ENCODE measurements at places on chromosomes 3 and 15.

GRCh38 chr15:70870051-70870450 is 16.1 kb upstream of the LARP6 start:
- DNase-seq = no peak

- no peak for DNase-seq
Observed at GRCh38 chr3:151351219-151351618, 21.9 kb upstream of the P2RY13 start.

GRCh38 chr3:189001559-189001958 is 170.2 kb upstream of the TPRG1 start:
- DNase-seq = no peak

DNA sequence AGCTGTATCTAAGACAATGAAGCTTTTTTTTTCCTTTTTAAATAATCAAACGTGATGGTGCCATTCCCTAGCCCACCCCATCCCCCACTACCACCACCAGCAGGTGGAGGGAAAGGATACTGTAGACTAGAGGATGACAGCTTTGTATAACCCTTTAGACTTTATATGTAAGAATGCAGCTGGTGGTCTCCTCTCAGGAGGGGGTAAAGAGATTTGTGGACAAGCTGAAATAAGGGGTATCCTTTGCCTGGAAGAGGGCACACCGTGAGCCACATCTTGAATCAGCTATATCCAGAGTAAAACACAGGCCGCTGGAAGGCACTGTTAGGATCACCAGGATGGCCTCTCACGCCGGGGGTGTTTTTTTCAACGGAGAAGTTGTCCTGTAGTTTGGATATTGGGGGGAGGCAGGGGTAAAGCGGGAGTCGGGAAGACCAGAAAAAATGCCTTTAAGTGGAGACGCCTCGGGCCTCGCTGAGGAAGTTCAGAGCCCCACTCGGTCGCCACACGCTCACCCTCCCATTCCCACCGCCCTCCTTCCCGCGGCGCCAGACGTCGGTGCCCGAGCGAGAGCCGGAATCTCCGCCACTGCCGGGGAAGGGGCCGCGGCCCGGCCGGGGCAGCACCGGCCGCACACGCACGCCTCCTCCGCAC is 986 bp downstream of the KPNA4 start:
- DNase-seq = no peak

DNA sequence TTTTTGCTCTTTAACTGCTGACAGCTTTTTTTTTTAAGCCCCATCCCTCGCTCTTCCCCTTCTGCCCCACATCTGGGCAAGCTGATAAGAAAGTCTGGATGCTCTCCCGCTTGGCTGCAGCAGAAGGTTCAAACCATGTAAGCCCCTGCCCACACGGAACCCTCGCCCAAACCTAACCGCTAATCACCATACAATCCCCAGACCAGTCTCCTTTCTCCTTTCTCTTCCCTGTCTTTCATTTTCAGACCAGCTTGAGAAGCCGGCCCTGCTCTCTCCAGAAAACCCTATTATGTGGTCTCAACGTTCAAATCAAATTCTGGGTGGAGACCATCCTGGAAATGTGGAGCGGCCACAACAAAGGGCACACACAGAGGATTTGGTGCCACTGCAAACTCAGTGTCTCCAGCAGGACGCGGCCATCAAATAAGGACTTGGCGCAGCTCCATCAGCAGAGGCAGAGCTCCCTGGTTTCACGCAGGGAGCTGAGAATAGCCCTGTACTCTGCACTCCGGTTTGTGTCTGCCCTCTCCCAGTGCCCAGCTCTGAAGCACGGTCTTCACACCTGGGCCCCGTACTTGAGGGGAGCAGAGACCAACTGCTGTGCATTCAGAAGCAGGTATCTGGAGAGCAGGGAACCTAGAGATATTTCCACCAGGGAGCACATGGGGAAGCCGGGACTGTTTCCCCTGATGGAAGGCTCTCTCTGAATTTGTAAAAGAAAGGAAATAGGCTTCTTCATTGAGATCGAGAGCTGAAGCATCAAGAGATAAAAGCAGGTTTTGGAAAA is 92.6 kb downstream of the XXYLT1 start:
- DNase-seq = no peak

GRCh38 chr3:125300416-125300815 is 74.7 kb downstream of the ZNF148 start:
- no peak for DNase-seq

DNA sequence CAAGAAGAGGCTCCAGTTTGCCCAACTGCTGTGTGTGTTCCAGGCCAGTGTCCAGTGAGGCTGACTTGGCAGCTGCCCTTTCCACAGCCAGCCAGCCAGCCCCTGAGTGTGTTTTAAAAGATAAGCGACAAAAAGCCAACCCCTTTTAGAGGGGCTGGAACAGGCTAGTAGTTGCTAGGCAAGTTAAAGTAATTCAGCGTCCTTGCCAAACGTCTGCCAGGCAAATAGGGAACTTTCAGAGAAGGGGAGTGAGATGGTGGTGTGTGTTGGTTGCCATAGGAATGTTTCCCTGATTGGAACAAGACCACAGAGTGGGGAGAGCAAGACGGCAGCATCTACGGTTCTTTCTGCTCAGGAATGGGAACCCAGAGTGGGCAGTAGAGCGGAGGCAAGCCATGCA is 86.3 kb downstream of the TMEM108 start:
- no peak for DNase-seq

- no peak for DNase-seq
Observed at GRCh38 chr15:94231723-94232468, 535 bp downstream of the MCTP2 start.

- no peak for DNase-seq
Observed at GRCh38 chr15:82950295-82950694, 2.2 kb downstream of the HOMER2 start.

GRCh38 chr15:29141308-29142128 is 128.1 kb downstream of the NSMCE3 start:
- no peak for DNase-seq

- DNase-seq = no peak
Observed at GRCh38 chr3:172275586-172275985, 172.7 kb downstream of the GHSR start.

- no peak for DNase-seq
Observed at GRCh38 chr15:51022206-51022605, 72.5 kb downstream of the TNFAIP8L3 start.

DNA sequence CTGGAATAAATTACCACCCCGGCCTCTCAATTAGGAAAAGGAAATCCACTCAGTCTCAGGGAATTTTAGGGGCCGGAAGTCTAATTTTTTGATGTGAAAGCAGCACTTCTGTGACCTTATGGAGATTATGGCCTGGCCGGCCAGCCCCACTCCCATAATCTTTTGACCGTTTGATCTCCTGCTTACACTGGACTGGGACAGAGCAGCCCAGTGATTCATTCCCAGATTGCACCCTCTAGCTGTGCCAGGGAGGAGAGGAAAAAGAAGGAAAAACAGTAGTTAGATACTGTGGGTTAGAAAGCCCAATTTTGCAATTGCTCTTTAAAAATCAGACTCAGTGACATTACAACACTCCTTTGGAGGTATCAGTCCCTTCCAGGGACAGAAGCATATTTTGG is 32.4 kb downstream of the GJD2 start:
- DNase-seq = no peak

GRCh38 chr15:100221471-100222348 is 120.1 kb downstream of the ADAMTS17 start:
- DNase-seq = no peak

GRCh38 chr3:126556637-126557414 is 1.9 kb downstream of the C3orf22 start:
- DNase-seq = no peak

DNA sequence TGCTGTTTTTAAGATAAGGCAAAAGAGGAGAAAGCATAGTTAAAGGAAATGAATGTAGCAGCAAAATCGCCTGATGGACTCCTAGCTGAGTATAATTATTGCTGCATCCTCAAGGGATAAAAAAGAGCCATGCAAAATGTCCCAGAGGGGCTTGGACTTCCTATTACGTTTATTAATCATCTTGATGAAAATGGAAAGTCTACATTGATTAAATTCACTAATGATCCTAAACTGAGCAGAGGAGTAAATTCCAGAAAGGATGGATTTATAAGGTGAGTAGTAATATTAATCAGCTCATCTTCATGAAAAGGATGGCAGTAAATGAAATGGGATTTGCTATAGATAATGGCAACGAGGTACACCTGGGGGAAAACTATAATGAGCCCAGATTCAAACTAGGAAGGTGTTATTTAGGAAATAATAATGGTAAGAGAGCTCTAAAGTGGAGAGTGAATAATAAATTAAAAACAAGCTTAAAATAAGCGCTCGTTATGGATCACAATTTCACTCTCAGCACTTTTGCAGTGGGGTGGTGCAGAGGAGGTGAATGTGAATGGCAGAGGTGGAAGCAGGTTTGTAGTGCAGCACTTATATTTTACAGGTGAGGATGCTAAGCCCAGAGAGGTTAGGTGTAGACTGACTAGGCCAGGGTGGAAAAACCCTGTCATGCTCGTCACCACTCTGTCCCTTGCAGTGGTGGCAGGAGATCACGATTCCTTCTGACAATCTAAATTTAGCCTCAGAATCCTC is 22.3 kb downstream of the IL5RA start:
- no peak for DNase-seq

DNA sequence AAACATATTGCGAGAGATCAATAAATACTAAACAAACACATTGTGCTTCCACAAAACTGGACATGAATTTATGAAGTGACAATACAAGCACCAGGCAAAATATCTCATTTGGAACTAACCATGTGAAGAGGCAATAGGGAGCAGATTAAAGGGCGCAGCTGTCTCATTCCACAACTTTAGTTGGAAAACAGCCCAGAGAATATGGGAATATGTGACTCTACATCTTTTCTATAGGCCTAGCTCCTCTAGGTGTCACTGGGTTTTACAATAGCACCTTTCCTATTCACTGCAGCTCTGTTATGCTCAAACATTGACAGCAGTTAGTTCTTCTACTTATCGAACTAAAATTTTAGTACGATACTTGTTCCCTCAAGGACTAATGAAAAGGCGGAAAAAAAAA is 866.3 kb upstream of the GBE1 start:
- no peak for DNase-seq

- no peak for DNase-seq
Observed at GRCh38 chr3:105394177-105394576, 27.5 kb downstream of the ALCAM start.

- DNase-seq = no peak
Observed at GRCh38 chr15:90437516-90437915, 49.5 kb downstream of the IQGAP1 start.

GRCh38 chr3:125381314-125381713 is 6.2 kb upstream of the ZNF148 start:
- DNase-seq = no peak

DNA sequence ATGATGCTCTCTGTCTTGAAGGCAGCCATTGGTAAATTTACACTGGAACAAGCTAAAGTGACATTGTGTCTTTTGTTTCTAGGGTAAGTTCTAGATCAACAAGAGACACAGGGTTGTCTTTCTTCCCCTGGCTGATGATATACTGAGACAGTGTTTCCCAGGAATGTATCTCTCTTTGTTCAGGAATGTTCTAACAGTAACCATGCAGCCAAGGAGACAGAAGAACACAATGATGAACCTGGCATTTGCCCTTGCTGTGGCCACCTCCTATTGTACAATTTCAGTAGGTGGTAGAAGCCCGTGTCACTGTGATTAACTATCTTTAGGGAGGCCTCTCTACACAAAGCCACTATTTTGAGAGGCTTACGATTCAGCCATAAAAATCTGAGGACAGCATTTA is 130.7 kb downstream of the LRTM1 start:
- no peak for DNase-seq

Data from stimulated activated CD8-positive, alpha-beta memory T cell treated with anti-CD3 and anti-CD28 coated beads, Interleukin-4, amount 100 ng/mL, for 1 hour (primary cell).